Activated CD4-positive, CD25-positive, alpha-beta regulatory T cell (primary cell): ENCODE measurements at places on chromosomes 7 and 10.

- DNase-seq, result no peak
These were observed 26.7 kb upstream of the CYCS start for GRCh38 chr7:25151773-25152172.

GRCh38 chr7:102828286-102828685 is 79.5 kb downstream of the FAM185A start:
- DNase-seq, result no peak

GRCh38 chr10:47260505-47261111 is 39.4 kb upstream of the GDF10 start:
- no peak for DNase-seq

GRCh38 chr10:88903715-88904114 is 23.7 kb downstream of the STAMBPL1 start:
- DNase-seq, result no peak

- no peak for DNase-seq
These were observed 109.1 kb downstream of the SRPK2 start for GRCh38 chr7:105279688-105280007.

DNA sequence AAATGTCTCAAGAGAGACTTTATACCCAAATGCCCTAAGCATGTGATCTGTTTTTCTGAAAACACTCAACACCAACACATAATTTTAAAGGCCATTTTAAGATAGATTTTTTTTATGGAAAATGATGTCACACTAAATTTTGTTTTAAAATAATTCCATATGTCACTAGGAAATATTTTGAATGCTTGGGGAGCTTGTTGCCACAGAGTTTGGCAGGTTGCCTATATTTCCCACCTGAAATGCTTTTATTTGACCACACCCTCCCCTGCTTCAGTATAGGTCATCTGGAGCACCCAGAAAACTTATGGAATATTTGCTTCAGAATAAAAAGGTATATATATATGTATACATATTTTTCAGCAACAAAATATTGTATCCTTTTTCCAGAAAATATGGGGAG is 180.0 kb upstream of the ANK3 start:
- DNase-seq, result no peak

GRCh38 chr7:80790877-80791276 is 128.0 kb downstream of the SEMA3C start:
- DNase-seq, result no peak

- no peak for DNase-seq
These were observed 18.6 kb downstream of the CUTC start for GRCh38 chr10:99750641-99751040.

DNA sequence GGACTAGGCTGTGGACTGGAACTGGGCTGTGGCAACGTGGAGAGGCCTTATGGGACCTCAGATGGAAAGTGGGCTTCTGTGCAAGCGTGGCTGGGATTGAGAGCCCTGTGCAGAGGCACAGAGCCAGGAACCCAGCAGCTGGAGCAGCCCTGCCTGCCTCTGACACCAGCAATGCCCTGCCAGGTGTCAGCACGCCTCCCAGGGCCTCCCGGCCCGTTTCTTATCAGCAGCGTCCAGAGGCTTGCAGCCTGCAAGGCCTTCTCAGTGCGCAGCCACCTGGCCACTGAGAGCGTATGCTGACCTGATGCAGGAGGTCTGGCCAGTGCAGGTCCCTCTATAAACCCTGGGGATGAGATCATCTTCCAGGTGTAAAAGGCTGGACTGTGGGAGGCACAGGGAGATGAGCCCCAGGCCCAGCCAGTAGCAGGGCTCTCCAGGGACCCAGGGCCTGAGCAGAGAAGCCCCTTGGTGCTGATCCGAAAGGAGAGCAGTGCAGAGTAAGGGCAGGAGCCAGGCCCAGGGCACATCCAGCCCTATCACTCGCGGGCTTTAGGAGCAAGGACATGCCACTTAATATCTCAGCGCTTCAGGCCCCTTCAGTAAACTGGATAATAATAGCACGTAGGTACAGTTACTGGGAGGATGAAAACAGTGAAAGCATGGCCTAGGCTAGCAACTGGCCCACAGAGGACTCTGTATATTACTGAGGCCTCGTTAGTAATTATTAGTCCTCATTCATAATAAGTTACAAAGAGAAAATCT is 38.8 kb upstream of the ANTXRL start:
- no peak for DNase-seq

DNA sequence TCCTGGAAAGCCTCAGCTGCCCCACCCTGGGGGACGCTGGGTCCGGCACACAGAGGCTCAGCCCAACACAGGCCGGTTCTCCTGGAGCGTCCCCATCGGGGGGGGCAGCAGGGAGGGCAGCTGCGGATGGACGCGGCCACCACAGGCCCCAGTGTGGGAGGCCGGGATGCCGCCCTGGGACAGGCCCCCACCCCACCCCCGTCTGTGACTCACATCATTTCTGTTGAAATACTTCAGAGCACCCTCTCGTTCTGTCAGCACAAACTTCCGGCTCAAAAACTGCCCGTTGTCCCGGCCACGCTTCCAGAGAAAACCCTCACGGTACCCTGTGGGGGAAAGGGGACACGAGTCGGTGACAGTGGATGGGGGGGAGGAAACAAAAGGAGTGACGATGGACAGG is 28.5 kb downstream of the GET4 start:
- no peak for DNase-seq

DNA sequence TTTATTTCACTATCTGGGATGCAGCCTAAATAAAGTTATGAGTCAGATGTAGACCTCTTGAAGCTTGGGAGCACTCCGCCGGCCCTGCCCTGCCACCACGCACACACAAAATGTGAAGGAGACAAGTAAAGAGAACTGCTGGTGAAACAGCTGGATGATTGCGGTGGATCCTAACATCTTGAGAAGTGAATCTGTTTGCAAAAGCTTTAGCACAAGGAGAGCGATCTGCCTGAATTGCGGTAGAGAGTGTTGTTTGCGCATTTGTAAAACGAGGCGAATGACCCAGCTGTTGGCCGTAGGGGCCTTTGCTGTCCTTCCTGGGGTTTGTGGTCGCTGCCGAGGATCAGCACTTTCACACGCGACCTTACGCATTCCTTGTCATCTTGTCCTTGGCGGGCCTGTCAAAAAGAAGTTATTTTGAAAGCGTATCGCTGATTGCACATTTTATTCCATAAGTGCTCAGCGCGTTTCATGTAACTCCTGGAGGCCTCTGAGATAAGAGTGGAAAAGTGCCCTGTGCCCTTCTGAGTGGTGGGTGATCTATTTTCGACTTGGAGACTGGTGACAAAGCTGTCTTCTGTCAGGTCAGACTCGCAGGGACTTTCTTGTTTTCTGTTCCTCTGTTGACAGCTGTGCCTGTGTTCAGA is 40.8 kb downstream of the RBM20 start:
- no peak for DNase-seq

- no peak for DNase-seq
These were observed 47.8 kb downstream of the BZW2 start for GRCh38 chr7:16693601-16694318.

DNA sequence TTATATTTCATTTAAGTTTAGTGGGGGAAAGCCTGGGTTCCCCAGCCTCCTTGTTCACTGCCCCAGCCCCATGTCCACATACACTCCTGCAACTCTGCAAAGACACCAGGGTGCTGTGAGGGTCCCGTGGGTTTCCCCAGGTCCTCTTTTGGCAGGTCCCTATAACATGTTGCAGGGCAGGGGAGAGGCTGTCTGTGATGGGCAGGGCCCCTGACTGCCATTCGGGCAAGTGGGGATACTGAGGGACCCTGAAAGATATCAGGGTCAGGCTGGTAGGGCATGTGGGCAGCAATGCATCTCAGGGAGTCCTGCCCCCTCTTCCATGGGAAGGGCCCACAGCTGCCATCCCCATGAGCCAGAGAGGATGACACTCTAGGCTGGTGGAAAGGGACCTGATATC is 28.4 kb downstream of the RASGEF1A start:
- no peak for DNase-seq

- no peak for DNase-seq
These were observed 123.5 kb downstream of the KMT2C start for GRCh38 chr7:152312316-152312715.

DNA sequence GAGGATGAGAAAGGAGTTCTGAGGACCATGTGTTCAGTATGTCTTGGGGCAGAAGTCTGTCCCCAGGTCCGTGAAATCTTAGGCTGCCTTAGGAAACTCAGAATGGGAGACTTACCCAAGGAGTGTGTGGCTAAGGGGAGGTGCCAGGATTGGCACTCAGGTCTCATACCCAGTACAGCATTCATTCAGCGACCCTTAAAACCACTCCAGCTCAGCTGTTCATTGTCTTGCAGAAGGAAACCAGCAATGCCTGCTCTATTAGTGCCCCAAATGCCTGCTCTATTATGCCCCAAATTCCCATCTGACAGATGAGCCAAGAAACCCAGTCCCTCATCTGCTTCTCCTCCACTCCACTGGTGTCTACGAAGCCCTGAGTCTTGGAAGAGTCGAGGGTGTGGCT is 147.8 kb downstream of the NEURL1 start:
- no peak for DNase-seq

DNA sequence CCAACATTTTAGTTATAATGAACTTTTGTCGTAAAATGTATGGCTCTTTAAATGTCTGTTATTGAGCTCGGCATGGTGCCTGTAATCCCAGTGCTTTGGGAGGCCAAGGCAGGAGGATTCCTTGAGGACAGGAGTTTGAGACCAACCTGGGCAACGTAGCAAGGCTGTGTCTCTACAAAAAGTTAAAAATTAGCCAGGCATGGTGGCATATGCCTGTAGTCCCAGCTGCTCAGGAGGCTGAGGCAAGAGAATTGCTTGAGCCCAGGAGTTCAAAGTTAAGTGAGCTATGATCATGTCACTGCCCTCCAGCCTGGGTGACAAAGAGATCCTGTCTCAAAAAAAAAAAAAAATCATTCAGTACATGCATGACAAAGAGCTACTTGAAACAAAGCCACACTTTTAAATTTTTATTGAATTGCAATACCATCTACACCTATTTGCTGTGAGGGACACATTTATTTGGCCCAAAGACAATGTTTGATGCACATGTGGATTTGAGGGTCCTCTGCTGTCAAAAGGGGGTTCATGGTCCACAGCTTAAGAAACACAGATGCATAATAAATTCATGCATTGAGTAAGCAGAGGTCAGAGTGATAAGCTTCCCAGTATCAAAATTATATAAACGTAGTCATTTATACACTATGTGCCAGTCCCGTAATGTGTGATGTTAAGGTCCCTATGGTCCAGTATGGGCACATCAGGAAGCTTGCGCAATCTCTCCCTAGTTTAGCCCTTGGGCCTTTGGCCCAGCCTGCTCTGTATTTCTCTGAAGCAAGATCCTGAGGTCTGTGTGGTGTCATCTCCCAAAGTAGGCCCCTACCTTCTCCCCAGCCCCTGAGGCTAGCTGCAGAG is 4.4 kb upstream of the MALSU1 start:
- no peak for DNase-seq

DNA sequence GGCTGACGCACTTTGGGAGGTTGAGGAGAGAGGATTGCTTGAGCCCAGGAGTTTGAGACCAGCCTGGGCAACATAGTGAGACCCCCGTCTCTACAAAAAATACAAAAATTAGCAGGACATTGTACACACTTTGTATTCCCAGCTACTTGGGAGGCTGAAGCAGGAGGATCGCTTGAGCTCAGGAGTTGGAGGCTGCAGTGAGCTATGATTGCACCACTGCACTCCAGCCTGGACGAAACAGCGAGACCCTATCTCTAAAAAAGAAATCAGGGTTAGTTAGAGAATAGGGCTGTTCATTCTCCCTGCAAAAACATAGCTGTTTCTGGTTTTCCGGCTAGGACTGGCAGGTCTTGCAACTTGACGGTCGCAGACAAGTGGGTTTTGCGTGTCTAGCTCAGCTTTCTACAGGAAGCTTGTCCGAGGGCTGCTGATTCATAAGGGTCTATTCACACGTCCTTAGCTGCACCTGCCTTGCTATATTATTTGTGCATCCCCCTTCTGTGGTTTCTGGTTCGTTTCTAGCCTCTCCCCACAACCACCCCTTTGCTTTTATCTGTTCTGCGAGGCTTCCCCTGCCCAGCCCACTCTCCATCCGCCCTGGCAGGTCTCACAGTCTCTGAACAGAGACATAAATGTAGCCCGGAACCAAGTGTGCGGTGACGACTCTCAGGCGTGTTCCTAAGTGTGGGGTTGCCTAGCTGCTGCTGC is 10.7 kb downstream of the AMZ1 start:
- DNase-seq, result peak; percentile 44

DNA sequence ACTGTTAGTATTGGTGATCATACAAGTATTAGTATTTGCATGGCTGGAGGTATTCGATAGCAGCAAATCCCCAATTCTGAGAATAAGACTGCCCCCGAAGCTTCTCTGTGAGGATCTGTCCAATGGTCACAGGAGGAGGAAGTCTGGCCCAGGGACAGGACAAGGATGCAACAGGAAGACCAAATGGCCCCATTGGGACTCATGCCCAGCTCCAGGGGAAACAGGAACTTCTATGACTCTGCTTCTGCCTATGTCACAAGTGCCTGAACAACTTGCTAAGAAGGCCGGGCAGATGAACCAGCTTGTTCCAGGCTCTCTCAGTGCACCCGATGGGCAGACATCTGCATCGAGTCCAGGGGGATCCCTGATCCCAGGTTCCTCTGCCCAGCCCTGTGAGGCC is 172.0 kb upstream of the GRB10 start:
- DNase-seq, result no peak

DNA sequence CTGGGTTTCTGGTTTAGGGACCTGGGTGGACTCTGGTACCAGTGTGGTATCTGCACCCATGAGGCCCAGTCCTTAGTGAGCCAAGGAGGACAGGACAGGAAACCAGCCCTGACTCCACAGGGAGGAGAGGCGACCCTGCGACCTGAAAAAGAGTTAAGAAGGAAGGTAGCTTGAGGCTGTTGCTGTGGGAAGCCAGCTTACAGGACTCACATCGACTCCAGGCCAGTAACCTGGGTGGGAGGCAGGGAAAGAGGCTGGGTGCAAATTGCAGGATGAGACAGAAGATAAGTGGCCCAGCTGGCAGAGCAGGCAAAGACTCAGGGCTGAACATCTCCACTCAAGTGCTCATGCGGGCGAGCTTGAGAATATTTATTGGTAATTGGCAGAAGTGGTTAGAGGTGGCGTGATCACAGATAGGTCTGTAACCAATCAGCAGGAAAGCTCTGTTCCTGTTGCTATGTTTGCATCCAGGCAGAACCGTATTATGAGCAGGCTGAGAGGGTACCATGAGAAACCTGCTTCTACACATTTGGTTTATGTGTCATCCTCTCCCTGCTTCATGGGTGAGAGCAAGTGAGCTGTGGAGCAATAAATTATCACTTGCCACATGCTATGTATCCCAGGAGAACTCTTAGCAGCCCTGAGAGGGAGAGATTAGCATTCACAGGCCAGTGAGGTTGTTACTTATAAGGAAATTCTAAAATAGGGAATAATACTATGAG is 11.0 kb downstream of the TLL2 start:
- DNase-seq, result no peak

GRCh38 chr7:85191383-85191782 is 4.5 kb upstream of the SEMA3D start:
- DNase-seq, result no peak
